ENCODE measurements at places on chromosomes 7 and 10. TPM values are rescaled to one million over a fixed set of nuclear protein-coding genes. Genes with fewer than 3 reads are reported as not detected.

- no peak for DNase-seq
Observed at GRCh38 chr10:75281974-75282373, 46.2 kb upstream of the COMTD1 start.

- DNase-seq: peak; percentile 73
Observed at GRCh38 chr7:146115851-146116520, 615 bp upstream of the CNTNAP2 start.

DNA sequence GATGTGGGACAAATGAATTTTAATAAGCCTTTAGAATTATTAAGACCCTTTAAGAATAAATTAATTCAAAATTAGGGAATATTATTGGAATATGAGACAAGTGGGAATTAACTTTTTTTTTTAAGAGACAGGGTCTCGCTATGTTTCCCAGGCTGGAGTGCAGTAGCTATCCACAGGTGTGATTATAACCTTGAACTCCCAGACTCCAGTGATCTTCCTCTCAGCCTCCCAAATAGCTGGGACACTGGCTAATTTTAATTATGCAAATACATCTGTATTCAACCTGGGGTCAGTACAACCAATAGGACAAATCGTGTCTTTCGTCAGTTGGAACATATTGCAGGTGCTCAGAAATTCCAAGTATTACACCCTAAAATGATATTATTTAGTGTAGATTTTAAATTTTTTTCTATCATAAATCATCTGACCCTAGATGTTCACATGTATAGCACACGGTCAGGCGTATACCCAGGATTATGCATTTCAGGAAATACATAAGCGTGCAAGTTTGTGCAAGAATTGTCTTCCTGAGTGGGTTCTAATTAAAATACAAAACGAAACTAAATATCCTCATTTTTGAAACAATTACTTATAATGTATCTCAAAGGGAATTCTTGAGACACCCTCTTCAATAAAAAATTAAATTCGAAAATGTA is 1.2 kb downstream of the NT5C3A start:
- DNase-seq: no peak

DNA sequence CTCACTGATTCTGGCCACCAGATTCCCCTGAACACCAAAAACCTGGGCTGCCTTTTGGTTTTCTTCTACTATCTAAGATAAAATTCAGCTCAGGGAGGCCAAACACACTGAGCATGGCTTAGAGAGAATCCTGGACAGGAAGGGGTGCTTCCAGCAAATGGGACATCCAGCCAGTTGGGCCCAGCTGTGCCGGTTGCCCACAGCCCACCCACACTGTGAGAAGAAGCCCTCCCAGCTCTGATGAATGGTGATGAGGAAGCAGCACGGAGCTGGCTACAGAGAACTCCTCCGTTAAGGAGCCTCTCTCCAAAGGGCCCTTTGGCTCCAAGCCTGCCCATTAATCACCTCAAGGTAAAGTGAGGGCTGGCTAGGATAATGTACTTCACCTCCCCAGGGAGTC is 15.9 kb downstream of the LRRC18 start:
- DNase-seq: no peak

DNA sequence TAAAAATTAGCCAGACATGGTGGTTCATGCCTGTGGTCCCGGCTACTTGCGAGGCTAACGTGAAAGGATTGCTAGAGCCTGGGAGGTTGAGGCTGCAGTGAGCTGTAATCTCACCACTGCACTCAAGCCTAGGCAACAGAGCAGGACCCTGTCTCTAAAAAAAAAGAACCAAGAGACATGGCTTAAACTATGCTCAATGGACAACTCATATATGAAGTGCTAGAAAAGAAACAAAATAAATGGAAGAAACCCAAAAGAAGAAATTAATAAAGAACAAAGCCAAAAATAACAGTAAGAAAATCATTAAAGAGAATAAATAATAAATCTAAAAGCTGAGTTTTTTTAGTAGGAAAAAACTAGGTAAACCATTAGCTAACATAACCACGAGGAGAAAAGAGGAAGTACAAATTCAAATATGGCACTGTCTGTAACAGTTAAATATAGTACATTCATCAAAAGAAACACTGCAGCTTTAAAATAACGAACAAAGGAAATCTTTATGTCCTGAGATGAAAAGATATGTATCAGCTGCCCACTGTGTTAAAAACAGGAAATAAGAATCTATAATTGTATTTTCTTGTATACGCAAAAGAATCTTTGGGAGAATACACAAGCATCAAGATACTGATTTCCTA is 48.7 kb downstream of the UPF2 start:
- DNase-seq: no peak

Gene FXYD4
- not detected for total RNA-seq

- no peak for DNase-seq
Observed at GRCh38 chr7:32070406-32071360, at the start of gene PDE1C. TSS of gene PDE1C (minus strand) at chr7:32070407.

DNA sequence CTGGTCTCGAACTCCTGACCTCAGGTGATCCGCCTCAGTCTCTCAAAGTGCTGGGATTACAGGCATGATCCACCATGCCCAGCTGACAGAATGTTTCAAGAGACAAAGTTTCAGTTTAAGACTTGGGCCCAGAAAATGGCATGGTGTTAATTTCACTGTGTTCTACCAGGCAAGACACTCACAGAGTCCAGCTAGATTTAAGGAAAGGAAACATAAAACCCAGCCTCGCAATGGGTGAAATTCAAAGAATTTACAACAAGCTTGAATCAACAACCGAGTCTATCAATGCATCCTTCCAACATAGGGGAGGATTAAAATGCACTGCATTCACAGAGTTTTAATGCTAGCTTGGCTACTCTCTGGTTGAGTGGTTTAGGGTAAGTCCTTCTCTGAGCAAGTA is 764.0 kb downstream of the XPNPEP1 start:
- no peak for DNase-seq

- DNase-seq: no peak
Observed at GRCh38 chr7:468681-469562, 50.7 kb downstream of the PDGFA start.

DNA sequence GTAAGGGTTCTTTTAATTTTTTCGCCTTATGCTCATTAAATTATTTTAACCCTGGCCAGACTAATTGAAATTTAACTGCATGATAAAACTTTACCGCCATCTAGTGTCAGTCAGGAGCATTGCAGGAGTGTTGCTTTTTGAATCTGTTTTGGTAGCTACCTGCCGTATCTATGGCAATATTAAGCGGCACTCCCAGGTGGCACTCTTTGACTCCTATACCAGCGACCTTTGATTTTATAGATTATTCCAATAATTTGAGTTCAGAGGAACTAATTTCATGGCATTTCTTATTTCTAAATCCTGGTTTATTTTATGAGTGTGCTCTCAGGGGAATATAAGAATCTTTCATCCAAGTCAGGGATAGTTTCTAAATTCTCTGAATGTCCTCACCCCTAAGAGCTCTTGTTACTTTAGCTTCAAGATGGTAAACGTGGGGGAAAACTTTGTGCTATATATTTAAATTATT is 198.9 kb downstream of the REEP3 start:
- DNase-seq: no peak

- DNase-seq: no peak
Observed at GRCh38 chr10:57846307-57847065, 421.2 kb downstream of the IPMK start.

- no peak for DNase-seq
Observed at GRCh38 chr10:87544721-87545120, 40.0 kb downstream of the MINPP1 start.

- no peak for DNase-seq
Observed at GRCh38 chr7:92133133-92133736, 1.0 kb downstream of the CYP51A1 start.

Gene SPDYE1
- total RNA-seq: not detected

DNA sequence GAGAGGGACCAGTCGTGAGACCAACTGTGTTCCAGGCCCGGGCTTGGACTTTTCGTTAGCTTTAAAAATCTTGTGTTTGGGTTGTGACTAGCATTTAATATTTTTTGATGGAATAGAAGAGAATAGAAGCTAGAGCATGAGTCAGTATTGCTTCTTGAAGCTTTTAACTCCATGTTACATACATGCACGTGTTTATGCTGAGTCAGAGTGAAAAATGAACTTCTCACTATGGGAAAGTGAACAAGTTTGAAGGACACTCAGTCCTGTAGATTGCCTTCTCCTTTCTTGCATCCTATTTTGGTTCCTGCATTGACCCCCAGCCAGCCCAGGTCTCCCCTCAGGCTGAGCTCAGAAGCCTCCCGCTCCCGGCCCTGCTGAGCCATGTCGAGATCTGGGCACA is 31.8 kb downstream of the GHRHR start:
- DNase-seq: no peak

DNA sequence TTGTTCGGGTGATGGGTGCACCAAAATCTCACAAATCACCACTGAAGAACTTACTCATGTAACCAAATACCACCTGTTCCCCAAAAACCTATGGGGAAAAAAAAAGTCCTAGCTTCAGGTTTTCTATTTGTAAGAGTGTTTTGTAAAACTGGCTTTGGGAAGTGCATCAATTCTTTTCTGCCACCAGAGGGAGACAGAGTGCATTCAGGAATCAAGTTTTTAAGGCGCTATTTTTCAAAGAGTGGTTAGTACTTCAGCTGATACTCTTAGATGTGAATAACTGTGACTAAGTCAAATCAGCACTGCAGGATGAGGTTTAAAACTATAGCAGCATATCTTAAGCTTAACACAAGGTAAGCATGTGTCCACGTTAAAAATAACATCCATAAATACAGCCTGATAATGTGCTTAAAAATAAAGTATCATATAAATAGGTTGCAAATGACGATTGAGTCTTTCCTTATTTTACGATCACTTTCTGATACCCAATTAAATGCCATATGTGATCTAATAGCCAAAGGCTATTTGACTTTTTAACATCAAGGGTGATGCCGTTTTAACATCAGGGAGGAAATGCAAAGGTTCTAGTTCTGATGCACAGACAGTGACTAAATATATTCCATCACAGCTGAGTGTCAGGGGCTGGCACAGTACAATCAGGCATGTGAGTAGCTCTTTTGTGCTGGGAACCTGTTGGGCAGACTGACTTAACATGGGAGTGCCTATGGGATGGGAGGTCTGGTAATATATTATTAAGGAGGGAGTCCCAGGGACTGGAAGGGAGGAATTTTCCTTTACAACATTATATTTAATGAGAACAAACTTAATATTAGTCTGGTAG is 10.6 kb upstream of the LYZL2 start:
- no peak for DNase-seq

Gene CALHM3
- not detected for total RNA-seq

Gene GARS1
- 51.4 TPM for total RNA-seq

Gene GNAT3
- total RNA-seq: not detected

GRCh38 chr10:102542800-102543418 is 39.1 kb downstream of the SUFU start:
- no peak for DNase-seq

GRCh38 chr7:94008537-94008936 is 4.4 kb upstream of the BET1 start:
- no peak for DNase-seq

DNA sequence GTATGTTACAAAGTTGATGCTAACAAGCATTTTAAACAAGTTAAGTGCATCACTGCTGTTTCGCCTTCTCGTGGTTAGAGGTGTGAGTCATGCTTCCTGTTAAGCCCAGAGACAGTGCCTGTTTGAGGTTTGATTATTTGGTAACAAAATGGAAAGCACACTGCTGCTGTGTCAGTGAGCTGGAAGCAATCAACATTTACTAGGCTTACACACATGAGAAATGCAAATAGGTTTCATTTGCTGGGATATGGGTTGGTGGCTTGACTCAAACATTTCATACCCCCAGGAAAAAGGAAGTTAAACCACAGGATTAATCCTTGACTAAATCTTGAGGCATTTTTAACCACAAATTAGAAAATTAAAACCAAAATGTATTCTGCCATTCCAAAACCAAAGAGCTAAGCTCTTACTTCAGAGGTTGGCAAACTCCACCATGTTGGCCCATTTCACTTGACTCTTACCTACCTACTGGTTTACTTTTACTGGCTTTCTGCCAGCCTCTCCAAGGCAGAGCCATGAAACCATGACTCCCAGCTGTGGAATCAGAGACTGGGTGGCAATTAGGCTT is 139.2 kb downstream of the ETV1 start:
- DNase-seq: no peak

- no peak for DNase-seq
Observed at GRCh38 chr10:79275431-79275851, 71.8 kb upstream of the PPIF start.

- no peak for DNase-seq
Observed at GRCh38 chr7:30434140-30434799, 44.3 kb downstream of the NOD1 start.

Gene TMEM139
- total RNA-seq: 10.9 TPM

- DNase-seq: no peak
Observed at GRCh38 chr10:62616885-62617590, 187.5 kb upstream of the ADO start.

- no peak for DNase-seq
Observed at GRCh38 chr7:22582863-22583622, 83.1 kb upstream of the STEAP1B start.

Gene HACD1
- total RNA-seq: 3.0 TPM

DNA sequence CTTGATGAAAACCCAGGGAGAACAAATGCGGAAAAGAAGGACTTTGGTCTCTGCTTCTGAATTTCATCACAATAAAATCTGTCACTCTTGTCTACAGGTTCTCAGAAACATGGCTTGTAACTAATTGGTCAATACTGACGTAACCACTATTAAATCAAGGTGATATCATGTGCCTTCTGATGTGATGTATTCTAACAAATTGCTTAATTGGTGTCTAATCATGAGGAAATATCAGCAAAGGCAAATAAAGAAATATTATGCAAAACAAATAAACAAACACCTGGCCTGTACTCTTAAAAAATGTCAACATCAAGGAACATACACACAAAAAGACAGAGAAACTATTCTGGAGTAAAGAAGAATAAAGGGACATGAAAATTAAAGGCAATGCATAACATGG is 1165.0 kb downstream of the NXPH1 start:
- DNase-seq: no peak

GRCh38 chr7:130741331-130741995 is 7.5 kb upstream of the KLF14 start:
- no peak for DNase-seq

- no peak for DNase-seq
Observed at GRCh38 chr7:17990761-17991160, 36.9 kb downstream of the PRPS1L1 start.

GRCh38 chr10:62048470-62048869 is 147.0 kb downstream of the ARID5B start:
- no peak for DNase-seq

DNA sequence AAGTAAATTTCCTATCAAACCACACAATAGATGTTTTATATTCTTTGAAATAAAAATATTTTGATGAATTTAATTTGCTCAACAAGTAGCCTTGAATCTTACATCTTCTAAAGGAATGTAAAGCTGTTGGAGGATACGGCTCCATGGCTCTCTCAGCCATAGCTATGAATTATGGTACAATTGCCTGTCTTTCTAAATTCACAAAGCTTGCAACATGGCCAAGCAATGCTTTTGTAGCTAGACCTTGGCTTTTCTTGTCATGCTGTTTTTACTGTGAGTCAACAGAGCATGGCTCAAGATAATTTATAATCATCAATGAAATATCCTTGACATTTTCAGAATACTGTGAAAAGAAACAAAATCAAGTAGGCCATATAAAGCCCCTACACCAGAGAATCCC is 286.7 kb downstream of the CACNA2D1 start:
- DNase-seq: no peak

All from sciatic nerve (tissue), 2 donors.